ENCODE measurements at places on chromosomes 1 and 21.

DNA sequence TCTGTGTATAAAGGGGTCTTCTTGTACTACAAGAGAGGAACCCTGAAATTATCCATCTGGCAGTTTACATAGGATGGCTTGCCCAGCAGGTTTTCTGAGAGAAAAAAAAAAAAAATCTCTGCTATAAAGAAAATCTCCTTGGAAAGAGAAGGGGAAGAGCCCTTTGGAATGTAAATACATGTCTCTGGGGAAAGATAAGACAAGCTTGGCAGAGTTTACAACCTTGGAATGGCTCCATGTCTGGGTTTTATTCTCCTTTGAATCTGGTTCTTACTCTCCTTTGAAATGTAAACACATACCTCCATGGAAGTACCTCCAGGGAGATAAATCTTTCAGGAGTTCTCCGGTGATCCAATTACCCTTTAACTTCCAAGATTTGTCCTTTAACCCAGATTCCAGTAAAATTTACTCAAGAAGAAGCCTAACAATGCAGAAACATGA lies 45.1 kb upstream of the DNAH14 start:
- no peak for DNase-seq

- DNase-seq: peak; percentile 36
Measured at GRCh38 chr21:14736162-14736561, 190.0 kb upstream of the SAMSN1 start.

GRCh38 chr1:199799116-199799515 lies 228.4 kb upstream of the NR5A2 start:
- DNase-seq: no peak

- DNase-seq: no peak
Measured at GRCh38 chr1:233109096-233109495, 158.7 kb downstream of the NTPCR start.

DNA sequence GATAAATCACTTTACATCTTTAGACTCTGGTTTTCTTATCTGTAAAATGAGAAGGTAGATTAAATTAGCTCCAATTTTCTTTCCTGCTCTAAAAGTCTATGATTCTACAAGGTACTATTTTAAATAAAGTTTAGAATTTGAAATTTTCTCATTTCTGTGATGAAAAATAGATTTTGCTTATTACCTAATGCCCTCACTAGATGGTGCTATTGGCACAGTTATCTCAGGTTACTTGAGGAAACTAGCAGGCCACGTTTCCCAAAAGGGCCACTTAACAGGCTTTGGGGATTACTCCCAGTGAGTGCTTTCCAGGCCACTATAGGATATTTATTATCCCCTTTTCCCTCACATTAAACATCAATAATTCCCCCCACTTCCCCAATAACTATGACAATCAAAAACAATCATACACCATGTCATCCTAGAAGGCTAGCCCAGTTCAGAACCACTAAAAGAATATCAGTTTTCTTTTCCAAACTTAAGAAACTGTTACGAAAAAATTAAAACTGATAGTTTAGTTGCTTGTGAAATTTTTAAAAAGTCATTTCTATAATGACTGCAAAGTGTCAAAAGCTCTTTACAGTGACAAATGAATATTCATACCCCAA lies 30.6 kb downstream of the OMA1 start:
- DNase-seq: peak; percentile 69

- no peak for DNase-seq
Measured at GRCh38 chr1:153631047-153632022, 2.5 kb upstream of the CHTOP start.

GRCh38 chr1:15950763-15951295 lies 25.1 kb downstream of the ZBTB17 start:
- DNase-seq: peak; percentile 45

DNA sequence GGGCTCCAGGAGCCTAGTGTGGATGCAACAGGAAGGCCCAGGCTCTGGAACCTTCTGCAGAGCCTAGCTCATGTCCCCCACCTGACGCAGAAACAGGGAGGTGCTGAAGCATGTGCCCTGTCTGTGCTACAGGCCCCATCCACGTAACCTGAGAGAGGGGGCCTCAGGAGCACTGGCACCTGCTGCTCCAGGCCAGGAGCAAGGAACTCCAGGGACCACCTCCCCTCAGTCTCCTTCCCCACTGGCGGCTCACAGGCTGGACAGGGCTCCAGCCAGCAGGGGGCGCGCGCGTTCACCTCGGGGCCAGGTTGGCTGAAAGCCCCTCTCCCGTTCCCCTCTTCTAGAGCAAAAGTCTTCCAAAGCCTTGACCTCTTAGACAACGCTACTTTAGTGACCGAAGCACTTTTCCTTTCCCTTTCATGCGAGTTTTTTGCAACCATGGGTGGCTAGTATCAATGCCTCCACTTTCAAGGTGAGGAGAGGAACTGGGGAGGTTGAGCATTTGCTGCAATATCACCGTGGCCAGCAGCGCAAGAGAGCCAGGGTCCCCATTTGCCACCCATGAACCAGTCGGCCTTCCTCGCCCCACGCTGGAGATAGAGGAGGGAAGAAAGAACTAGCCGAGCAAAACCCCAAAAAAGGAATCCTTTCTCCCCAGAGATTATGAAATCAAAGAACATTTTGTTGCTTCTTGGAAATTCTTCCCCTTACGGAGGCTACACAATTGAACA lies 52.4 kb upstream of the GPR157 start:
- DNase-seq: peak; percentile 57

GRCh38 chr1:236716160-236716559 lies 29.9 kb downstream of the ACTN2 start:
- DNase-seq: no peak

GRCh38 chr1:109834951-109835350 lies 71.2 kb upstream of the EPS8L3 start:
- no peak for DNase-seq

- DNase-seq: peak; percentile 25
Measured at GRCh38 chr1:199218065-199218464, 579.2 kb downstream of the PTPRC start.

DNA sequence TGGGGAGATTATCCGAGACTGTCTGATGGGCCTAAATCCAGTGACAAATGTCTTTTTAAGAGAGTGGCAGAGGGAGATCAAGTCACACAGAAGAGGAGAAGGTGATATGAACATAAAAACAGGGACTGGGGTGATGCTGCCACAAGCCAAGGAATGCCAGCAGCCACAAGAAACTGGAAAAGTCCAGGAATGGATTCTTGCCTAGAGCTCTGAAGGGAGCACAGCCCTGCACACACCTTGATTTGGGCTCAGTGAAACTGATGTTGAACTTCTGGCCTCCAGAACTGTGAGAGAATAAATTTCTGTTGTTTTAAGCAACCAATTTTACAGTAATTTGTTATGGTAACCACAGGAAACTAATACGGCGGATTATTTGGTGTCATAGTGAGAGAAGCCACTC lies 19.5 kb downstream of the CITED4 start:
- DNase-seq: no peak

DNA sequence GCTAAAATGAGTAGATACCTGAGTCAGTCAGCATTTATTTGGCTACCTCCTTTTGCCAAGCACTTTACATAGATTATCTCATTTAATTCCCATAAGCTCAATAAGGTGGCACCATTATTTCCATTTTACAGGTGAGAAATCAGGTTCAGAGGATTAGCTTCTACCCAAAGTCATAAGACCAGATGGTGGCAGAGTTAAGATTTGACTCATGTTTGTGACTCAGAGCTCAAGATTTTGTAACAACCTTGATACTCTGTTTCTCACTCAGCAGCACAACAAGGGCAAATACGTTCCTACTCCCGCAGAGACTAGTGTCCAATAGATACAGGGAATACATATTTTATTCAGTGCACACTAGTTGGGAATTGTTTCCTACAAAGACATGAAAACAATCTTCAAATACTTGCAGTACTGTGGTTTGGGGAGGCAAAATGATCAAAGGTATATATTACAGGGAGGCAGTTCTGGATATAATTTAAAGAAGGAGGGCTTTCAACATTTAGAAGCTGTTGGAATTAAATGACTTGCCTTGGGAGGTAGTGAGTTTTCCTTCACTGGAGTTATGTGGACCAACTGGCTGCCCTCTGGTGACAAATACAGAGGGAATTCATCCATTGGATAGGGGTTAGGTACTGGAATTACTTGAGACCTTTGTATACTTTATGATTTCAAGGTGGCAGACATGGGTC lies 3.6 kb downstream of the LEPR start:
- DNase-seq: peak; percentile 23

DNA sequence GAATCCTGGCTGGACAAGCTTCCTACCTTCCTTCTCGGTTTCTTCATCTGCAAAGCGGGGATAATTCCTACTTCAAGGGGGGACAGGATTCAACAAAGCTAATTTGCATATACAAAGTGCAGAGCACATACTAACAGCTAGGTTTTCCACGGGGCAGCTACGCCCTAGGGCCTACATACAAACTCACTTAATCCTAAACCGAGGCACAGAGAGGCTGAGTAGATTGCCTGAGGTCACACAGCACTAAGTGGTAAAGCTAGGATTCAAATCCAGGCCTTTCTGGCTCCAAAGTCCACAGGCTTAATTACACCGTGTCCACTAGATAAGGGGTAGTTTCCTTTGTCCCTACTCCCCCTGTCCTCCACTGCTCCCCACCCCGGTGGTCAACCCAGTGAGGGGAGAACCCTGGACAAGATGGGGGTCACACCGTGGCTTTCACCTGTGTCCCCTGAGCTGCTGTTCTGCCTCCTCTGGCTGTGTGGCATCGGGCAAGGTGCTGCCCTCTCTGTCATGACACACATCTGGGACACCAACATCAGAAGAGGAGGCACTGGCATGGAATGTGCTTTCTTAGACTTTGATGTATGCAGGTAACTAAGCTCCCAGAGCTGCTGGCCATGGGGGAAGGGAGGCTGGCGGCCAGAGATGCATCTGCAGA lies 44.5 kb downstream of the TAS1R2 start:
- no peak for DNase-seq

DNA sequence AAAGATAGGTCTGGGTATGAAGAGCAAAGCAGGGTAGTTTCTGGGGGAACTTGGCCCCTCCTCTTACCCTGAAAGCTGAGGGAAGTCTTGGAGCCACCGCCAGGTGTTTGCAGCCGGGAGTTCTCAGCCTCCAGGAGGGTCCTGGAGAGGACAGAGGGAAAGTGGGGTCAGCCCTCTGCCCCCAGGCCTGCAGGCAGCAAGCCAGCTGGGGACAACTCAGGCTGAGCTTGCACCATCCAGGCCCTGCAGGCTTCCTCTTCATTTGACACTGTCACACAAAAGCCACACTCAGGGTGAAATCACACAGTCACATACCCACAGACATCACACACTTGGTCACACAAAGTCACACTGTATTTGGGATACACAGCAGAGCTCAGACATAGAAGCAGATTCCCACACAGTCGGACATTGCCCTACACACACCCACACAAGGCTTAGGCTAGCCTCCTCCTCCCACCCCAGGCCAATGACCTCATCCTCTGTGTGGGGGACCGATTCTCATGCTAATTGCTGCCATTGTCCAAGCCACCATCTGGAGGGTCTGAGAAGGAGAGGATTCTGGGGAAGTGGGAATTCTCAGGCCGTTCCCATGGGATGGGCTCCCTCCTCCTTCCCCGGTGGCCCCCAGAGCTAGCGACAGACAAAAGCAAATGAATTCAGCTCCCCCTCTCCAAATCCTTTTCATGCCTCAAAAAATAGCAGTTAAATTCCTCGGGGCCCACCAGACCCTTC lies 3.7 kb downstream of the NES start:
- no peak for DNase-seq

DNA sequence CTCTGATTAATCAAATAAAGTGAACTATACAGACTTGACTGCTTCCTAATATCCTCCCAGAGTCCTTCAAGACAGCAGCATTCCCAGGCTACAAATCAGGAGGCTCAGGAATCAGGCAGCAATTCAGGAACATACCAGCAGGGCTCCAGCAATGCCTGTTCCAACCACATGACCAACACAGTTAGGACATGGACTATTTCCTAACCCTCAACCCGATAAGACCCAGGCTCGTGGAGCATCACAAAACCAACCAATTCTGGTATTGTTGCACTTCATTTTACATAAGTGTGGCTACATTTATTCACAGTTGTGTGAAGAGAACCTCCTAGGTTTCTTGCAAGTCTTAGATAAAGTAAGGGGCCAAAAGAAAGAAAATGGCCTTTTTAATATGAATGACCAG lies 546.2 kb upstream of the ADGRL2 start:
- DNase-seq: no peak

DNA sequence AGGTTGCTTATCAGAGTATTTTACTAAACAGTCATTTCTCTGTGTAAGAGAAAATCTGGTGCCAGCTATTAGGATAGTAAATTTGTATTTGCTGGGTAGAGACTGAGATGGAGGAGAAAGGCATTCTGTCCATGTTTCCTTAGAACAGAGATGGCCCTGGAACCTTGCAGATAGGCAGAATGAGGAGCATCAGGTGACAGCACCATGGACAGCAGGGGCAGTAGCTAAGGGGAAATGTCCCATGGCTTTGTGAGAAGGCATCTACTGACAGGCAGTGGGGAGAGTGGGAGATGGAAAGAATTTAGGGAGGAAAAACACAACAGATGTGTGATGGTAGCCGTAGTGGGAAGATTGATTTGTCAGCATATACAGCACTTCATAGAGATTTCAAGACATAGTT lies 105.0 kb downstream of the PRRX1 start:
- no peak for DNase-seq

DNA sequence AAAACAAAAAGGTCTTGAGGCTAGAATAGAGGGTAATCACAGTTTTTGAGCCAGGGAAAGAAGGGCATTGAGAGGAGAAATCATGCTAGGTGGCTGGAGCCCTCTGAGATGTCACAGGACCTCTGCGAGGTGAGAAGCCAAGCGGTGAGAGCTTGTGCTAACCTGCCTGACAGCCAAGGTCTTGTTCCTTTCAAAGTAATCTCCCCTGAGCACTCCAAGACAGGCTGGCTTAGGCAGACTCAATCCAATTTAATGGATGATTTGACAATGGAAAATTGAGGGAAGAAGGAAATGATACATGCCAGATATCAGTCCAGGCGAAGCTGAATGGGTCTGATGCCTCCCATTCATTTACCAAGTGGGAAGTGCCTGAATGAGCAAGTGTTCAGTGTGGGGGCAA lies 311.9 kb upstream of the PTBP2 start:
- DNase-seq: no peak

GRCh38 chr1:167566766-167567165 lies 13.2 kb upstream of the CREG1 start:
- no peak for DNase-seq

GRCh38 chr1:27864264-27864895 lies 8.0 kb upstream of the THEMIS2 start:
- peak; percentile 43 for DNase-seq

DNA sequence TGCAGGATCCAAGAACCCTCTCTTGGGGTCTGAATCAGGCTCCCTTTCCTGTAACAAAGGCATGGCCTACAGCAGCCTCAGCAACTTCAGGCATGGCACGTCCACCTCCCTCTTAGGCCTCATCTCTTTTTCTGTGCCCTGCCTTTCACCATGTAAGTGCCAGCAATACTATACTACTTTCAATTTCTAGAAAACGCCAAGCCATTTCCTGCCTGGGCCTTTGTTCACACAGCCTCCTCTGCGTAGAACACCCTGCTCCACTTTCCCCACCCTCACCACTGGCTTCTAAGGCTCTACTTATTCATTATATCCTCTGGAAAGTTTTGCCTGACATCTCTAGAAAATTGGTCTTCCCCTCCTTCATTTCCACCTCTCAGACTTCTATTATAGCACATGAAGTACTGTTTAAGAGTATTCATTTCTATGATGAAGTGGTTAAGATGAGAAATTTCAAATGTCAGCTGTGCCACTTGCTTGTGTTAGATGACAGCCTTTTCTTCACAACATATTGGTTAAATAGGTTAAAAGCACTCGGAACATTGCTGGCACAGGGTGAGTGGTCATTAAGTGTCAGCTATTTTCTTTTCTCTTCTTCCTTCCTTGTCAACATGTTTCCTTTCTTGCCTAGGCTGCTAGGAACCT lies 41.6 kb upstream of the VWA5B1 start:
- DNase-seq: peak; percentile 26

Measured in CD4-positive, alpha-beta T cell treated with Interleukin-2 at 100 ng/mL for 4 hours (primary cell).